Large intestine (tissue), 12 donors: ENCODE measurements at places on chromosomes 3 and 15. TPM values are rescaled to one million over a fixed set of nuclear protein-coding genes. Genes with fewer than 3 reads are reported as not detected.
A peak's percentile ranks its signal among the peaks of the same experiment; 100 is the strongest.

DNA sequence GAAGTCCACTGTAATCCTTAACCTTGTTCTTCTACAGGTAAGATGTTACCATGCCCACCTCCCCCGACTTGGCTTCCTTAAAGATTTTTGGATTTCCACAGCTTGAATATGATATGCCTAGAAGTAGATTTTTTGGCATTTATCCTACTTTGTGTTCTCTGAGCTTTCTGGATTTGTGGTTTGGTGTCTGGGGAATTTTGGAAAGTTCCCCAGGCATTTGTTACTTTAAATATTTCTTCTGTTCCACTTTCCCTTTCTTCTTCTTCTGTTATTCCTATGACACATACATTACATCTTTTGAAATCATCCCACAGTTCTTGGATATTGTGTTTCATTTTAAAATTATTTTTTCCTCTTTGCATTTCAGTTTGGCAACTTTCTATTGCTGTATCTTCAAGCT is 122.1 kb upstream of the TMEM108 start:
- no peak for DNase-seq

- DNase-seq = no peak
These were observed 59.3 kb downstream of the RYR3 start for GRCh38 chr15:33369941-33370622.

The C2CD4B gene
- 2.4 TPM for polyA plus RNA-seq

The ZBED2 gene
- polyA plus RNA-seq = 1.0 TPM

GRCh38 chr3:7567160-7567559 is 706.2 kb downstream of the GRM7 start:
- DNase-seq = no peak

The CLDN16 gene
- 0.15 TPM for polyA plus RNA-seq

The INSYN1 gene
- 3.7 TPM for polyA plus RNA-seq

The NR2E3 gene
- 0.54 TPM for polyA plus RNA-seq

DNA sequence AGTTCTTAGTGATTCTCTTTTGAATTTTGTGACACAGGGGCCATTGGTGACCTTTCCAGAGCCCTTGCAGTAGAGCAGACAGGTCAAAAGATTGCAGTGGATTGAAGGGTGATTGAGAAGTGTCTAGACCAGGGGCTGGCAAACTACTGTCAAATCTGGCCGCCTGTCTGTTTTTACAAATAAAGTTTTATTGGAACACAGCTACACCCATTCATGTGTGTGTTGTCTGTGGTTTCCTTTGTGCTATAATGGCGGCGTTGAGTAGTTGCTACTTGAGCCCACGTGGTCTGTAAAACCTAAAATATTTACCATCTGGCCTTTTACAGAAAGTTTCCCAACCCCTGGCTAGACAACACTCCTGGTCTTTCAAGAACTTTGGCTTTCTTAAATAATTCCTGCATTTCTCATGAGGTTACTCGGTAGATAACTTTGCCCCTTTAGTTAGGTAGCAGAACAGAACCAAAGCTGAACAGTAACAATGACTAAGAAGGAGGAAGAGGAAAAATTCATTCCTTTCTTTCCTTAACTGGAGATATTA is 265.1 kb upstream of the NR2E3 start:
- no peak for DNase-seq

DNA sequence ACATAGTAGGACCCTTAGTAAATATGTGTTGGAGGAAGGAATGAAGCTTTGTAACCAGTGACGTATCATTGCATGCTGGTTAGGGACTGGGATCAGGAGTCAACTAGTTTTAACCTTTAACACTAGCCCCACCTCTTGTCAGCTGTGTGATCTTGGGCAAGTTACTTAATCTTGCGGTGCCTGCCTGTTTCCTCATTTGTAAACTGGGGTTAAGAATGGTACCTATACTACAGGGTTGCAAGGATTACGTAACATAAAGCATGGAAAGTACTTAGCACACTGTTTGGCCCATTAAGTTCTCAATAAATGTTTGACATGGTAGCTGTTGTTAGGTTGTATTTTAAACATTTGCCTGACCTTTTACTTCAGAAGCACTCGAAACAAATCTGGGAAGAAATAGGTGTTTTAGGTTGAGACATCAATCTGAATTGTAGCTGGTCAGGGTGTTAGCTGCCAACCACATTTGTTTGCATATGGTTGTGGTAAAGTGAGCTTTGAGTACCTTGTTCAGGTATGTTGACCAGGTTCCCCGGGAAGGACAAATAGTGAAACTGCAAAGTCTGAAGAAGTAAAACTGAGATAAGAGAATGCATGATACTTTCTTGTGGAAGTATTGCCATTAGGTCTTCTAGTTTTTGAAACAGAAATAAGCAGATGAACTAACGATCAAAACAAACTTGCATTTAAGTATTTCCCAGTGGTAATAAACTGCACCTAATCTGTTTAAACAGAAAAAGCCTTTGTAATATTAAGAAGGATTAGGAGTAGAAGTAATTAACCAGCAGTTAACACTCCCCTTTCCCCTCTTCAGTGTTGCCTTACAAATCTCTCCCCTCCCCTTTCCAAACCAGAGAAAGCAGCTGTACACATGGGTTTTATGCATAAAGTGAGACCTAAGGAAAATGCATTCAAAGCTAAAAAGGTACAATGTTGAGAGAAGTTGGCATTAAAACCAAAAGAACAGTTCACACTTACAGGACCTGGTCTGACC is 25.8 kb upstream of the SCAANT1 start:
- peak; percentile 33 for DNase-seq

DNA sequence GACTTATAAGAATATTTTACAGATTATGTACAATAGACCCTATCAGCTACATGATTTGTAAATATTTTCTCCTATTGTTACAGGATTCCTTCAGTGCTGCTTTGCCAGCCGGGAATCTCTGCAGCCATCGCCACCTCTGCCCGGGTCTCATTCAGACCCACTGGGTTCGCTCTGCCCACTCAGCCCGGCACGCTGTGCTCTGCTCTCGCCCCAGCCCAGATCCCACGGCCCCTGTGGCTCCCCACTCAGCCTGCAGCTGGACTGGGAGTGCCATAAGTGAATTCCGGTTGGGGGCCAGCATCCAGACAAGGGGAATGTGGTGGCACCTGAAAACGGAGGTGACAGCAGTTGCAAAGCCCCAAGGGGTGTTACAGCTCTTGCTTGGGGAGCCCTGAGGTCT is 71.8 kb downstream of the NPAP1 start:
- no peak for DNase-seq

GRCh38 chr15:41839781-41840491 is 1.3 kb downstream of the PLA2G4B start:
- DNase-seq = no peak

DNA sequence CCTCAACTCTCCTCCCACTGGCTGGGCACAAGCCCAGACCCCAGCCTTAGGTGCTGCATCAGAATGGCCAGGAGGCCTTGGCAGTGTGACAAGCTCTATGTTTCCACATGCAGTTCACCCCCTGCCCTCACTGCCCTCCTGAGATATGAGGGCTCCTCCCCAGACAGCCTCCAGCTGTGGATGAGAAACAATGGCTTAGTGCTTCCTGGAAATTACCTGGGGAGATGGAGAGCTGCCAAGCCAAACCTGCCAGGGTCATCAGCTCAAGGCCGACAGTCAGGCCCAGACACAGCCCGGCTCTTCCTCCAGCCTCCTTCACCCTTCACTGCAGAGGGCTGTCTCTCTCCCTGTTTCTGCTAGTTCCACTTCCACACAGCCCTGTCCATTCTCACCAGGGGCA is 76.3 kb downstream of the MYLK start:
- peak; percentile 32 for DNase-seq

DNA sequence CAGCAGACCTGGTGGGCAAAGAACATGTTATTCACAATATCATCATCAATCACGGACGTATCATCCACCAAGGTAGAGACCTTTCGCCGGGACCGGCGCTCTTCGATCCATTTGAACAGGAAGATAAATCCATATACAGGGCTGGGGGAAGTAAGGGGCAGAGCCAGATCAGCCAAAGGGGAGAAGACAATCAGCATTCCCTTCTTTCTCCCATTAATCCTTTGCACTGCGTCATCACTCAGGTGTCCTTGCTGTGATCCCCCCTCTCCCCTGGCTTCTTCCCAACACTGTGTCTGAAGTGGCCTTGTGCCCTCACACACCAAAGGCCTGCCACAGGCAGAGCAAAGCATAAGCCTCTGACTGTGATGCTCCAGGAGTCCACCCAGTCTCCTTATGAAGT is 36.4 kb downstream of the SEMA3G start:
- DNase-seq = no peak

GRCh38 chr15:57943754-57944420 is 121.6 kb downstream of the ALDH1A2 start:
- no peak for DNase-seq

- no peak for DNase-seq
These were observed 172.7 kb downstream of the RORA start for GRCh38 chr15:61056386-61056785.

DNA sequence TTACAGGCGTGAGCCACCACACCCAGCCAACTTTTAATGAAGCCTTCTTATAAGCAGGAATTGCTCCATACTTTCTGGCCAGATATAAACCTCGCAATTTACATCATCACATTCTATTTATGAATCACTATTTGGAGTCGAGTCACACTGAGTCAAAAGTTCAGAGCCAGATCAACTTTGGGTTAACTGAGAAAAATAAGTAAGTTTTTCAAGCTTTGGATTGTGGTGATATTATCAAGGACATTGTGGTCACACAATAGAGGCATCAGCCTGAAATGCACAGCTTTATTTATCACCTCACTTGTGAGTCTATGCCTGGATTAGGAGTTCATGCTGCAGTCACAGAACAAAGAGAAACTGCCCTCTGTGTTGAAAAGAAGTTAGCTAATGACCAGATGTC is 1163.5 kb downstream of the ROBO1 start:
- DNase-seq = no peak

- DNase-seq = no peak
These were observed 13.8 kb upstream of the STARD5 start for GRCh38 chr15:81337713-81338157.

The NT5DC2 gene
- 67.6 TPM for polyA plus RNA-seq

DNA sequence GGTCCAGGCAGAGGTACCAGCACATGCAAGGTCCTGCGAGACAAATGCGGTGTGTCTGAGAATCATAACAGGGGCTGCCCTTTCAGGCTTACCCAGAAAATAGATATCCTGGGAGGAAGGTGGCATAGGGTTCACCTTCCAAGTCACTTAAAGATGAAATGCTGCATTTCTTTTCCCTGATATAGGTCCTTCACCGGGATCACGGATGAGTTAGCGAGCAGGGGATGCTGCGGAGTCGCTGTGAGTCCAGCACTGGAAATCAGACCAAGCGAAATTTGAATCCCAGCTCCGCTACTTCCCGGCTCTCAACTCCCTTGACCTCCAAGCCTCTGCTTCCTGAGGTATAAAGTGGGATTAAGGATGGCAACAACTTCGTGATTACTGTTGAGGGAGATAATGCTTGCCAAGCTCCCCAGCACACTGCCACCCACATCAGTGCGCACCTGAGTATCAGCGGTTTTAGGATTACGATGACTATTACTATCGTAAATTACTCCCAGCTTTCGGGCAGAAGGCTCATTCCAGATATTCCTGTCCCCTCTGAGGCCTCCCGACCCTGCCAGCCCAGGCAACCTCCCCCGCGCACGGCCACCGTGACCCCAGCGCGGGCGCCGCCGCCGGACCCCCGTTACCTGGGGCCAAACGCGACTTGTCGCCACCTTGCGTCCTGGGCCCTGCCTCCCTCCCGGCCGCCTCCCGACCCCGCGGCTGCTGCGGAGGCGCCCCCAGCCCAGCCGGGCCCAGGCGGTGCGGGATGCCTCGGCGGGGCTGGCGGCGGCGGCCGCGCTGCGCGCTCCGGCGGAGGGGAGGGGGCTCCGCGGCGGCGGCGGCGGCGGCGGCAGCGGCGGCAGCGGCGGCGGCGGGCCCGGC is 589 bp upstream of the GPR27 start:
- DNase-seq = no peak

DNA sequence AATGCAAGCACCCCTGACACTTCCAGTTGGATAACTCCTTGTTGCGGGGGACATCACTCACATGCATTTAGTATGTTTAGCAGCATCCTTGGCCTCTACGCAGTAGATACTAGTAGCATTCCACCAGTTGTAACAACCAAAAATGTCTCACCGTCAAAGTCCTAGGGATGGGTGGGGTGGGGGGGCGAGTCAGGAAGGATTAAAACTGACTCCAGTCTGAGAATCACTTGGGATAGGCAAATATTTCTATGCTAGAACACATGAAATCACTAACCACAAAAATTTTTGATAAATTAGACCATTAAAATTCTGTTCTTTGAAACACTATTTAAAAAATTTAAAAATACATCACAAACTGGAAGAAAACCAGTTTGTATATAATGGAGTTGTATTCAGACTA is 18.0 kb downstream of the ICE2 start:
- no peak for DNase-seq

DNA sequence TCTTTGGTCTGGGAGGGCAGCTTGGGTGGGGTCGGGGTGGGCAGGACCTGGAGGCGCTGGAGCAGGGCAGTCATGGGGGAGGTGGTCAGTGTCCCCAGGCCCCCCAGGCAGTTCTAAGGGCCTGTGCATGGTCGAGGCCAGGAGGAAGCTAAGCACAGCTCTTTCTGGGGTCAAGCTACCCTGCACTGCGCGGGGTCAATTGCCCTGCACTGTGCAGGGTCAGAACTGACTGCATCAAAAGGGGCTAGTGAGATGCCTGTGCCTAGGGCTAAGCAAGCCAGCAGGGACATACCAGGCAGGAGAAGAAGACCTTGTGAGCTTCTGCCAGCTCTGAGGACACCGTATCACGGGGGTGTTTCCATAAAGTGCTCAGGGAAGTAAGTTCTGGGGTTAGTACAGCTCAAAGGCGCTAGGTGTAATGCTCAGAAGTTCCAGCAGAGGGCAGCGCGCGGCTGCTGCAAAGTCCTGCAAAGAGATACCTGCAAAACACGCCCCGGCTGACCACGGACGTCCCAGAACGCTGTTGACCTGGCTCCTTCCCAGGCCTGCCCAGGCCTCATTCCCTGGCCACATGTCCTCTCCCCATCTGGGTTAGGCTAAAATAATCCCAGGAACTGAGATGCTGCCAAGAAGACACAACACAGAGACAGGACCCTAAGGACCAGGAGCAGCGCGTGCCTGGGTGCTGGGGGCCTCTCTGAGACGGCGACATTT is 18.8 kb upstream of the IQSEC1 start:
- peak; percentile 60 for DNase-seq

The CDHR4 gene
- 0.10 TPM for polyA plus RNA-seq

- DNase-seq = peak; percentile 30
These were observed 165.4 kb upstream of the AGTR1 start for GRCh38 chr3:148532326-148532725.

- no peak for DNase-seq
These were observed 13.7 kb upstream of the CYP11A1 start for GRCh38 chr15:74381190-74381453.

GRCh38 chr3:160790726-160791125 is 34.7 kb downstream of the PPM1L start:
- no peak for DNase-seq

The FSIP1 gene
- polyA plus RNA-seq = 0.78 TPM
